ENCODE measurements at places on chromosomes 1 and 21. TPM values are rescaled to one million over a fixed set of nuclear protein-coding genes. Genes with fewer than 3 reads are reported as not detected.
A peak's percentile ranks its signal among the peaks of the same experiment; 100 is the strongest.

- no peak for DNase-seq
Observed at GRCh38 chr1:57132993-57133622, 167.3 kb upstream of the C8B start.

Gene TDRD5
- total RNA-seq, result not detected

GRCh38 chr1:57238233-57238781 lies 185.6 kb downstream of the DAB1 start:
- DNase-seq, result no peak

Gene GUCA2B
- not detected for total RNA-seq

GRCh38 chr1:237071641-237072420 lies 29.8 kb downstream of the RYR2 start:
- DNase-seq, result no peak

DNA sequence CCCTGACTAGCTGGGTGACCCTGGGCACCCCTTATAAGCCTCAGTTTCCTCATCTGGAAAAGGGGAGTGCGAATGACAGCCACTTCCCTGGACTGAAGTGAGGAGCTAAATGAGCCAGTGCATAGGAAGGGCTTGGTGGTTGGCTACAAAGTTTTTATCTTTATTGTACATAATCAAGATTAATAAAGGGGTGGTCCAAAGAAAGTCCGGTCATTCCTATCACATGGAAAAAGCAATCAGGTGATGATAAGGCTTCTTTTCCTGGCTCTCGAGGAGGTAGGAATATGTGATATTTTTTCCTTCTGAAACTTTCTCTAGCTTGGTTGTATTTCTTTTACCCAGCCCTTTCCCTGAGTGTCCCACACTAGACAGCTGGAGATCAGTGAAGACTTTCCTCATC lies 56.5 kb downstream of the TMCO4 start:
- DNase-seq, result no peak

GRCh38 chr21:42547001-42547905 lies 33.6 kb downstream of the SLC37A1 start:
- no peak for DNase-seq

Gene AKIRIN1
- total RNA-seq, result 45.2 TPM

Gene IFI44L
- total RNA-seq, result 15.0 TPM

DNA sequence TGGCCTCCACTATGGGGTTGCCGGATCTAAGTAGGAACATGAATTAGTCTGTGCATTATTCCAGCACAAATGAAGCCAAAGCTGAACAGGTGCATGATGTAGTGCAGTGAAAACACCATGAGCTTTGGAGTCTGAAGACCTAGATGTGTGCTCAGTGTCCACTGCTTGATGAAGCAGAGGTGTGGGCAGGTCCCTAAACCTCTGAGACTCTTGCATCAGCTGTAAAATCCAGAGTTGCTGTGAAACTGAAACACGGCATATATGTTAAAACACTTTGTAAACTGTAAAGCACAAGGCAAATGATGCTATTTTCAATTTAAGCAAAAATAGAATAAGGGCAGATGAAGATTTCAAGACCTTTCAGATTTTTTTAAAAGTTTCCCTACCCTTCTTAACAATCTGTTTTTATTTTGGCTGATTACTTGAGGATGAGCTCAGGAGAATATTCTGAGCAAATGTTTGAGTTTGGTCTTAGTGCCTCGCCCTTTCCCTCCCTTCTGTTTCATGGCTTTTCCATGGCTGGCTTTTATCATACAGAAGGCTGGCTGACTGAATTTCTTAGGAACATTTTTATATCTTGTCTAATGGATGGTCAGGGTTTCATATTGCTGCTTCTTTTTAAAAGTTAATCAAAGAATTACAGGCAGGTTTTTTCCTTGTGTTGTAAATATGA lies 221.8 kb downstream of the NTNG1 start:
- DNase-seq, result no peak

Gene PLA2G2D
- total RNA-seq, result not detected

DNA sequence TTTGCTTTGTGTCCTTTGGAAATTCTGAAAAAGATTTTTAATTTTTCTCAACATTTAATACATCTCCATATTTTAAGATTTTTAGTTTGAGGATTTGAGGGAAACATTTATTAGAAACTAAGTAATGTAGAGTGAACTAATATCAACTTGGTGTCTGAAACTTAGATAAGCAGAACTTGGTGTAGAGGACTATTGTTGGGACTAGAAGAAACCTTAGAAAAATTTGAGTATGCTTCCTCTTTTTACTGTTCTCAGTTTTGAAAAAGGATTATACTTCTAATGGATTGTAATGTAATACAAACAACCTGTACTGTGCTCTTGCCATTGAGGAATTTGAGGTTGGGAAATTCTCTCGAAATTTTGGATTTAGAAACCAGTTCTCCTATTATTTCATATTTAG lies 2.4 kb downstream of the FNBP1L start:
- DNase-seq, result no peak

Gene MFSD2A
- 5.8 TPM for total RNA-seq

Gene MYOM3
- total RNA-seq, result 0.13 TPM

Gene TMEM50B
- total RNA-seq, result 16.3 TPM

- no peak for DNase-seq
Observed at GRCh38 chr1:41498391-41498790, 13.9 kb upstream of the EDN2 start.

GRCh38 chr1:192639607-192640368 lies 3.8 kb downstream of the RGS13 start:
- no peak for DNase-seq

- DNase-seq, result peak; percentile 80
Observed at GRCh38 chr1:167173516-167174184, 47.0 kb upstream of the POU2F1 start.
